ENCODE measurements at places on chromosomes 2 and 18. TPM values are rescaled to one million over a fixed set of nuclear protein-coding genes. Genes with fewer than 3 reads are reported as not detected.

DNA sequence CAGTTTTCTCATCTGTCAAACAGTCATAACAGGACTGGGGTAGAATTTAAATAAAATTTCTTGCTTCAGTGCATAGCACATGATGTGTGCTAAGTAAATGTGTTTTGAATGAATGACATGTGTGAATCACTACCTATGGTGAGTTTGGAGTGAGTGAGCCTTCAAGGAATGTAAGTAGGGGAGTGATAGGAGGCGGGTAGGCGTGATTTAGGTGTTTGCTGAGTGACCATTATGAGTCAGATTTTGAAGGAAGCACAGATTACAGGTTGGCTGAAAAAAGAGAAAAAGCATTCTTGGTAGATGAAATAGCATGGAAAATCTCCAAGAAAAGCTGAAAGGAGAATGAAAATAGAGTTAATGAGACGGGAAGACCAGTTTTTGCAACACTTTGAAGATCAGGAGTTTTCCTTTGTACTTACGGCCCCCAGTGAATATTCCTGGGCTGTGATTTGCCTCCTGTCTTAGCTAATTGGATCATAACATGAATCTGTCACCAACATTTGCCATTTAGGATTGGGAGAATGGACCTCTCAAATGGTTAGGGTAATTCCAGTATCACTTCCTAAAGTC lies 136.9 kb upstream of the GATA6 start:
- peak; percentile 72 for DNase-seq

DNA sequence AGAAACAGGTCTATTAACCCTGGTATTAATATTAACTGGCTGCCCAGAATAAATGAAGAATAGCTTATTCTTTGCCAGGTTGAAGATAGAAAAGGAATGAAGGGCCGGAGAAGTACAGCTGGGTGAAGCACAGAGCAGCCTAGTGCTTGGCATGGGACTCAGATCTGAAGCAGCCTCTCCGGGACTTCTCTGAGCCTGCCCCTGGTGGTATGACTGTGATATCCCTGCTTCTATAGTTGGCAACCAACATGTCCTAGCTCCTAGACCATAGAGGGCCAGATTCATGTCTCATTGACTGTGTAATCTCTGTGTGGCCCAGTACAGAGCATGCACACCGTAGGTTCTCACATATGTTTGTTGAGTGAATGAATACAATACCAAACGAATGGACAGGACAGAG lies 107.8 kb downstream of the MSH2 start:
- peak; percentile 68 for DNase-seq

GRCh38 chr2:62540408-62541168 lies 34.6 kb upstream of the TMEM17 start:
- DNase-seq: no peak

- no peak for DNase-seq
These were observed 45.3 kb upstream of the IGFBP5 start for GRCh38 chr2:216740557-216741222.

DNA sequence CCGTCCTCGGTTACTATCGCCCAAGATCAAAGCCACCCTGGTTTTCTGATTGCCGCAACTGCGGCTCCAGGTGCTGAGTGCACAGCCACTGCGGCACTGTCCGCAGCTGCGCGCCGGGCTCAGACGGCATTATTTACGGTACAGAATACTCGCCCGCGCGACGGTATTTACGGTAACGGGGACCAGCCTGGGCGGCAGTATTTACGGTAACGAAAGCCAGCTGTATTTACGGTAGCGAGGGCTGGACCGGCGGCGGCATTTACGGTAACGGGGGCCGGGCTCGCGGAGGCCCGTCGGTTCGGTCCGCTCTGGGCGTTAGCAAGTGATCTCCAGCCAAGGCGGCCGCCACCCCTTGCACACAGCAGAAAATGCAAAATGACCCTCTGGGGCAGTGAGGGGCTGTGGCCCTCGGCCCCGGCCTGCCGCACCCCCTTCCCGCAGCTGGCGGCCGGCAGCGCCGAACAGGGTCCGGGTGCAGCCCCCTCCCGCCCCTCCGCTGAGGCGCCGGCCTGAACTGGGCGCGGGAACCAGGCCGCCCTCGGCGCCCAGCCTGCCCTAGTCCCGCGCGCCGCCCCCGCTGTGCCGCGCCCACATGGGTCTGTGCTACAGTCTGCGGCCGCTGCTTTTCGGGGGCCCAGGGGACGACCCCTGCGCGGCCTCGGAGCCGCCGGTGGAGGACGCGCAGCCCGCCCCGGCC lies at the start of gene GNAL:
Gene GNAL (plus strand): TSS at position 293 of the 697 bp plus-strand sequence. CDS start 300 bp downstream, at position 593.
- peak; percentile 95 for DNase-seq

DNA sequence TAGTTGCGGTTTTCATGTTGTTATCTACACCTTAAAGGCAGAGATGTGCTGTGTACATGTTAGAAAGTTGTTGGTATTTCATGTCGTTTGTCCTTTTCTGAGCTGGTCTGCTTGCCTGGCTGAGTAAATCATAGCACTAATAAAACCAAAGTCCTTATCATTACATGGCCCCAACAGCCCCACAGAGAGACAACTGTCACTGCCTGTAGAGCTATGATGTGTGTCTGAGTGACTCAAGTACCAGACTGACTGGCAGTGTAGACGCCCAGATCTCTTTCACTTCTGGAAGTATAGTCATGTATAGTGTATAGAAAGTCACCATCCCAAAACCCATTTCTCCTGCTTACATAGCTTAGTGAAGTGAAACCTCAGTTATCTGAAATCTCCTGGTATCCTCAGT lies 4.3 kb downstream of the SOCS6 start:
- no peak for DNase-seq

DNA sequence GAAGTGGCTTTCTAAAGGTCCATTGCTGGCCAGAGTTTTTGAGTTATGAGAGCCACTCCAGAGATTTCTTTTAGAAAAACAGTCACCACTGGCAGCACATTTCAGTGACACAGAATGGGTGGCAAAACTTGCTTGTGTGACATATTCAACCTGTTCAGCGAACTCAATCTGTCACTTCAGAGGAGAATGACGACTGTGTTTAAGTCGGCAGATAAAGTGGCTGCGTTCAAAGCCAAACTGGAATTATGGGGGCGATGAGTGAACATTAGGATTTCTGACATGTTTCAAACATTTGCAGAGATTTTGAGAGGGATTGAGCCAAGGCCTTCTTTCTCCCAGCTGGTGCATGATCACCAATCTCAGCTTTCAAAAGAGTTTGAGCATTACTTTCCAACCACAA lies 139.6 kb upstream of the B3GNT2 start:
- DNase-seq: no peak

The TUBA3E gene
- not detected for total RNA-seq

The CPLX4 gene
- not detected for total RNA-seq

- no peak for DNase-seq
These were observed 69.9 kb downstream of the SGPP2 start for GRCh38 chr2:222494104-222494739.

DNA sequence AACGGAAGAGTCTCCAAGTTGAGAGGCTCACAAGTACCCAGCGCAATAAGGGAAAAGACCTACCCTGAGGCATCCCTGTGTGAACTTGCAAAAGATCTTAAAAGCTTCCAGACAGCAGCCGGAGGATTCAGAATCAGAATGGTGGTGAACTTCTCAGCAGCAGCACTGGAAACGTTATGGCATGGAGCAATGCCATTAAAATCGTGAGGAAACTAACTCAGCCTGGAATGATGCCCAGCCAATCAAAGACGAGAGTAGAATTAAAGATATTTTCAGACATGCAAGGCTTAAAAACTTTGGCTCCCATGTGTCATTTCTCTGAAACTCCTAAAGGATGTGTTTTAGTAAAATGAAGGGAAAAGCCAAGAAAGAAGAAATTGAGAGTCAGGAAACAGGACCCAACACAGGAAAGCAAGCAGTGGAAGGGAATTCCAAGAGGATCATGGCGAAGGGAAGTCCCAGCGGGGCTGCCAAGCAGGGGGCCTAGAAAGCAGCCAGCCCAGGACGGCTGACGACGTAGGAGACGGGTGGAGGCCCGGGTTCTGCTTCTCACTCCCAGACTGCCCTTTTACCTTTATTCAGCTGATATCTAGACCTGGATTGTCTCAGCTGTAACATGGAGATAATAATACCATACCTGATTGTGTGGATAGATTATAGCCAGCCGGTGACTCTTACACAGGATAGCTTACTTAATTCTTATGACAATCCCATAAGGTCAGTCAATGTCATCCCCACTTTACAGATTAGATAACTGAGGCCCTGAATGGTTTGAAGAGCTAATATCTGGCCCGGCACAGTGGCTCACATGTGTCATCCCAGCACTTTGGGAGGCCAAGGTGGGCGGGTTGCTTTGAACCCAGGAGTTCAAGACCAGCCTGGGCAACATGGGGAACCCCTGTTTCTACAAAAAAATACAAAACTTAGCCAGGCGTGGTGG lies 92.8 kb downstream of the ASAP2 start:
- no peak for DNase-seq

DNA sequence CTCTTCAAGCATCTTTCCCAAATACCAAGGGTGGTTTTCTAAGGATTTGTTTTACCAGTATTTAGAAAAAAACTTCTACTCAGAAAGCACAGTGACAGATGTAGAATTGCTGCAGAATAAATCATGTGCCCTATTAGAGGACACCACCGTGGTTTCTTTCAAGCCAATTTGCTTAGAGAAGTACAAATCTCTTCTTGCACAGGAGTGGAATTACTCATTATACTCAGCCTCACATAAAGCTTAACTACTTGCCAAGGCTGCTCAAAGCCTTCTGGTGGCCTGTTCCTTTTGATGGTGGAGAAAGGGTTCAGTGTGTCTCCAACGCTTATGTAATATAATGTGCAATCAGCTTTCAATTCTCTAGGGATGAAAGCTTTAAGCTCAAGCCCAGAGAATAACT lies 66.5 kb upstream of the CTNNA2 start:
- no peak for DNase-seq

DNA sequence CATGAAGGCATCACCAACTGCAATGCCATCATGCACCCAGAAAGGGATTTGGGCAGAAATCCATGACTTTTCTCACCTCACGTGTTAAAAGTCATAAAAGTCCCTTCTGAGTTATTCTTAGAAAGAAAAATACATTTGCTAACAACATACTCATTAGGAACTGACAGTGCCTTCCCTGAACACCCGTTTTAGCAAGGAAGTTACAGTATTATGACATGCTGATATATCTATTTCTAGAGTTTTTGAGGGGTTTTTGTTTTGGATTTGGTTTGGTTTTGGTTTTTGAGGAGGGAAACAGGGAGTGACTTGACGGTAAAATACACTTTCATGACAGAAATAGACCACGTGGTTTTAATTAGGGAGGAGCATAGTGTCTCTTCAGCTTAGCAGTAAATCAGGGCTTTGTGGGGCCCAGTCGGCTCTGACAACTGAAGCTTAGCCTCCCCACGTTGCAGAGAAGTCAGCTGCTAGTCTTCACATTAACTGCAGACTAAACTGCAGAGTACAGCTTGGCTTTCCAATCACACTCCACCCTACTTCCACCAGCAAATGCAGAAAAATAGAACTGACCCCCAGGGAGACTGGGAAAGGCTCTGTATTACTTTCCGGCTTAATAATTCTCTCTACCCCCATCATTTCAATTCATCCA lies 141.4 kb downstream of the FAM124B start:
- no peak for DNase-seq

DNA sequence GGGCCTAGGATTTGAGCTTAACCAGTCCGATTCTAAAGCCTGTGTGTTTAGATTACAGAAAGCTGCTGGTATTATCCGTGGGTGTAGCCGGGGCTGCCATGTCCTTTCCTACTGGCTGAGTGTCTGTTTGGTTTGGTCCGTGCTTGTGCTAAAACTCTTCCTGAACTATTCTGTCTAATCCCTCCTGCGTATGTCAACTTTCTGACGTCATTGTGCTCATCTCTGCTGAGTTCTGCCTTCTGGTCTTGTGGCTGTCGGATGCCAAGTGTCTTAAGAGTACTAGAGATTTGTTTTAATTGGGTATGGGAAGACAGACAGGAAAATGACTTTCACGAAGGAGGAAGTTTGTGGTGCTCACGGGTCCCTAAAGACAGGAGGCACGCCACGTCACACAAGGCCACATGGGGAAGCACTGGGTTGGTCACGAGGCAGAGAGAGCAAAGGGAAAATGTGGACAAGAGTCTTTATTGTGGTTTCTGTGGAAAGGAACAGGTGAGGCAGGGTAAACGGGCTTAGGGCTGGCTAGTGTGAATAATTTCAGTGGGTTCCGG lies 31.8 kb upstream of the NTSR2 start:
- DNase-seq: no peak

The RBKS gene
- 3.3 TPM for total RNA-seq

- DNase-seq: no peak
These were observed 64.4 kb downstream of the CD8B2 start for GRCh38 chr2:106551417-106552130.

- peak; percentile 17 for DNase-seq
These were observed 94.5 kb upstream of the MGAT4A start for GRCh38 chr2:98825404-98825803.

Measured in endodermal cell (in vitro differentiated cells).